HAP-1 (cell line): ENCODE measurements at places on chromosomes 5 and 9.
A peak's percentile ranks its signal among the peaks of the same experiment; 100 is the strongest.

- no peak for DNase-seq
These were observed 51.5 kb upstream of the NOTCH1 start for GRCh38 chr9:136597141-136597885.

DNA sequence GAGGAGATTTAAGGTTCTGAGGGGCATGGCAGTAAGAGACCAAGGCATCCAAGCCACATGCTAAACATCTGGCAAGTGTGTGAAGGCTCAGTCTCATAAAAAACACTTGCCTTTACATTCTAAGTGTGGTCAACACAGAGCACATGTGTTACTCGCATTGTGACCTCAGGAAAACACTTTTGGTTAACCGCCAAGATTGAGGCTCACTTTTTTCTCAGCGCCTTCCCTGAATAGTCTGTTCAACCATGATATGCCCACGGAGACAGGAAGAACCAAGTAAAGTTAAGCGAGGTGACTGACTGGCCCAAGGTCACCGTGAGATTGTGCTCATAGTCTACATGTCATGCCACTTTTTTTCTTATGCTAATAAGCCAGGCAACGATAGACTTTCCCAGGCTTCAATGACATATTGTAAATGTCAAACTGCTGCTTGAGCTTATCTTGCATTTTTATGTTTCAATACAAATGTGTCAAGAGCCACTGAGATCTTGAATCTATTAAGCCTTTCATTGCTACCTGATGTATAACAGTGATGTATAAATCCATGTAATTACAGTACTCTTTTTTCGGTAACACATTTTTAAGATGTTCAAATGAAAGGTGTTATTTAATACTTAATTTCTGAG, 21.1 kb upstream of the IL9 start:
- DNase-seq: no peak

DNA sequence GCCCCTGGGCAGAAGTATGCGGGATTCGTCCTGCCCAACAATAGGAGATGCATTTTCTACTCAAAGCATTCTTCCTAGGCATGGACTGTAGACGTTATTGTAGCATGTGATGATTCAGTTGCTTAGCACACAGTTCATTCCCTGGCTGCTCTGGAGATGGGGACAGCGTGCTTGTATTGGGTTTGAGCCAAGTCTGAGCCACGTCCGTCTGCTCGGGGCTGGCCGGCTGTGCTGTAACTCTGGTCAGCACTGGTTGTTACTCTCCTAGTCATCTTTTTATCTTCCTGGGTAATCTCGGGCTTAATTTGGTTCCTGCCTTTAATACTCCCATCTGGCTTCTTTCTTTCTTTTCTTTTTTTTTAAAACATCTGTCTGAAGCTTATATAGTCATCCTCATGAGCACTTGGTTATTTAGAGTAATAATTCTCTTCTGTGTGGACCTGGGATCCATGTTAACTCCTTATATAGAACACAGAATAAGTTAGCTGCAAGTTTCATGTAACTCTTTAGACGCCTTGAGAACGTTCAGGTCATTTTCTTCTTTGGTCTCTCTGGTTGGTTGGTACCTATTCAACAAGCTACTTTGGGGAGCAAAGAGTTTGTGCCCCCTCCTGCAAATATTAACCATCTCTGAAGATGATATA, 118.8 kb upstream of the RPS23 start:
- DNase-seq: no peak

GRCh38 chr9:98522487-98522886, 186.2 kb downstream of the GABBR2 start:
- DNase-seq: no peak

DNA sequence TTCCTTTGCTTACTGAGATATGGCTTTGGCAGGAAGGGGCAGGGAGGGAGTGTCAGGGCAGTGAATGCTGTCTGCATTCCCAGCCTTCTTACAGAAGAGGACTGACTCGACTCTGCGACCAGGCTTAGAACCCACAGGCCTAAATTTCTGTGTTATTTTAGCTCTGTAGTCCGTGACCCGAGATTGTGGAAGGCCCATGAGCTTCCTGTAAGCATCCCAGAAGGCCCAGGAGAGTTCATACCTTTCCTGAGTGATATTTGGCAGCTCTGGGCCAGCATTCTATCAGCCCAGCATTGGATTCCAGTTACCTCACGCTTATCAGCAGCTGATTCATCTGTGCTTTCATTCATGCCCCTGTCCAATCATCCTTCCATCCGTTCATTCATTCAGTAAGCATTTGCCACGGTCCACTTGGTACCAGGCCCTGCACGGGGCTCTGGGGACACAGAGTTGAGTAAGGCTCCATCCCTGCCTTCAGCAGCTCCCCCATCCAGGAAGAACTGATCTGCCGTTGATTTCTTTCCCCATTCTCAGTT, 28.2 kb upstream of the RPL26L1 start:
- no peak for DNase-seq

- no peak for DNase-seq
These were observed 127.5 kb upstream of the CCNG1 start for GRCh38 chr5:163309914-163310313.

DNA sequence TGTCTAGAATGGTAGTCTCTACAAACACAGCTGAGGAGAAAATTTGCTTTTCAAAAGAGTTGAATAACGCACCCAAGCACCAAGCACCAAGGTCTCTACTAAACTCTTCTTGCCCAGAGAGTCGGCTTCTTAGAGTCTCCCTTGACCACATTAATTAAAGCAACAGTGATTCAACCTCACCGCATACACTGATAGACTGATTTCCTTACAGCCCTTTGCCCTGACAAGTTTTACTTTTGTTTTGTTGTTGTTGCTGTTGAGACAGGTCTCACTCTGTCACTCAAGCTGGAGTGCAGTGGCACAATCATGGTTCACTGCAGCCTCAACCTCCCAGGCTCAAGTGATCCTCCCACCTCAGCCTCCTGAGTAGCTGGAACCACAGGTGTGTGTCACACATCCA, 1035.7 kb upstream of the DMAC1 start:
- no peak for DNase-seq

- no peak for DNase-seq
These were observed 11.1 kb upstream of the TCF7 start for GRCh38 chr5:134103397-134103796.

- no peak for DNase-seq
These were observed 65.3 kb downstream of the FAM174A start for GRCh38 chr5:100600298-100600994.

GRCh38 chr5:56039985-56040384, 45.2 kb upstream of the IL6ST start:
- no peak for DNase-seq

GRCh38 chr5:63483338-63483737, 478.9 kb downstream of the HTR1A start:
- no peak for DNase-seq

DNA sequence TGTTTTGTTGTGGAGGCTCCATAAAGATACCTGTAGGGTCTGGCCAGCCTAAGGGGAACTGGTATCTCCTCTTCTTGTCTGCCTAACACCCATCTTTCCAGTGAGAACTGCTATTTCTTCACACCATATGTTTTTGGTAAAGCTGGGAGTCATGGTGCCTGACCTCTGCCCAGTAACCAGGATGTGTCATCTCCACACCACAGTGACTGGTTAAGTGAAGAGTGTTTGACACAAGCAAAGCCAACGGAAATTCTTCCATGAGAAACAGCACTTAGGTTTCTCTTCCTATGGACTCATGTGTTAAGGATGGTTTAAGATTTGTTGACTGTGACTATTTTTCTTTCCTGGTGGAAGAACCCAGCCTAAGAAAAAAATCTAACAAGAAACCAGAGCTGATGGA, 111.5 kb downstream of the HTR4 start:
- no peak for DNase-seq

DNA sequence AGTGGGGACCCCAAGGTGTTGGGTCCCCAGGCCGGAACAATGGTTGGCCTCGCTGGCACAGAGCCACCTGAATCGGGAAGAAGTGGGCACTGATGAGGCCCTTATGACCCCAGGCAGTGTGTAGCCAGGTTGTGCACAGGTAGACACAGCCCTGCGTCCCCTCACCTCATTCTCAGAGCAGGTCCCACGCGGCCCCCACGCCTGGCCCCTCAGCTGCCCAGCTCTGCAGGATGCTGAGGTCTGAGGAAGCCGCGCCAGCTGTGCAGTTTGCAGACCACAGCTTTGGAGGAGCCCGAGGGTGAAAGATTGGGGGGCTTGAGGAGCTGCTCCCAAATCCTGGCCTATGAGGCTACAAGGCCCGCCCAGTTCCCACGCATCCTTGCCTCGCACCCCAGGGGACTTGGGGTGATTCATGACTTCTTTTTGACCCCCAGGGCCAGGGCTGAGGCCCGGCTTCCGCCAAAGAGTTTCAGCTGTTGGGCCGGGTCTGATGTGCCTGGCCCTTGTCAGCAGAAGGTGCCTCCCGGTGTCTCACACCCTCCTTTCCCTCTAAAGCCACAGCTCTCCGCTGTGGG, 87.8 kb upstream of the PHYKPL start:
- no peak for DNase-seq

GRCh38 chr9:755454-756381, 85.8 kb upstream of the DMRT1 start:
- no peak for DNase-seq

- DNase-seq: peak; percentile 53
These were observed 986 bp downstream of the PLPP1 start for GRCh38 chr5:55533521-55534435.

DNA sequence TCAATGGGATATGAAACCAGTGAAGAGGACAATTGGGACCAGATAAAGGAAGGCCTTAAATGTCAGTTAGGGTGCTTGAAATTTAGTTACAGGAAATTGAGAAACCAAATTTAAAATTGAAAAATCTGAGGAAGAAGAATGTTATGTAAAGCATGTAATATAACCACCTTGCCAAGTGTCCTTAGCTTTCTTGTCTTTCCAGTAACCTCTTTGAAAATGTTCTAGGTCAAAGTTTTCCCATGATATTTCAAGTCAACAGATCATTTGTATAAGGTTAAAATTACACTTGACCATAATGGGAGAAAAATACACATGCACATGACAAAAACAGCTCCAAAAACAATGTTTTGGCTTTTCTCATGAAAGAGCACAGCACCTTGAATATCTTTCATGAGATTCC, 21.1 kb downstream of the LOX start:
- DNase-seq: no peak

GRCh38 chr5:149135536-149136201, 5.6 kb upstream of the ABLIM3 start:
- DNase-seq: no peak

GRCh38 chr9:126428534-126429175, 102.0 kb downstream of the MVB12B start:
- no peak for DNase-seq

DNA sequence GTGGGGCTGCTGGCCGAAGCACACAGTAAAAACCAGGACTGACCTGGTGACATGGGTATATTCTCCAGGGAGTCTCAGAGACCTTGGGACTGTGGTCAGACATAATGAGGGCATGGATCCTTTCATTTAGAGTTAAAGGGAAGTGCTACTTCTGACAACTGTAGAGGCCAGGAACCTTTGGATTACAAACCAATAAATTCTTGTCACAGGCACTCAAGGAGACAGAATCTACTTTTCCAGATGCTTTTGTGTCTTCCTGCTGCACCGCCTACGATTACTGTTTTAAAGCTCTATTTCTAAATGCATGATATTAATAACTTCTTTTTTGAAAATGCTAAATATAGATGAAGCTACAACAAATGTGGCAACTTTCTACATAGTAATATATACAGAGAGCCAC, 106.5 kb upstream of the LPAR1 start:
- DNase-seq: no peak

GRCh38 chr5:10264604-10265003, 14.5 kb downstream of the CCT5 start:
- DNase-seq: no peak

GRCh38 chr5:102130386-102130785, 165.7 kb downstream of the SLCO4C1 start:
- no peak for DNase-seq

- no peak for DNase-seq
These were observed 40.7 kb upstream of the CACNA1B start for GRCh38 chr9:137836831-137837241.

- peak; percentile 63 for DNase-seq
These were observed 486 bp downstream of the NPDC1 start for GRCh38 chr9:137045294-137046087.

GRCh38 chr5:170625221-170626165, 121.7 kb downstream of the KCNIP1 start:
- DNase-seq: no peak

- DNase-seq: no peak
These were observed 10.2 kb downstream of the NFX1 start for GRCh38 chr9:33300546-33300945.

GRCh38 chr9:110148384-110148783, 59.6 kb downstream of the C9orf152 start:
- DNase-seq: no peak

DNA sequence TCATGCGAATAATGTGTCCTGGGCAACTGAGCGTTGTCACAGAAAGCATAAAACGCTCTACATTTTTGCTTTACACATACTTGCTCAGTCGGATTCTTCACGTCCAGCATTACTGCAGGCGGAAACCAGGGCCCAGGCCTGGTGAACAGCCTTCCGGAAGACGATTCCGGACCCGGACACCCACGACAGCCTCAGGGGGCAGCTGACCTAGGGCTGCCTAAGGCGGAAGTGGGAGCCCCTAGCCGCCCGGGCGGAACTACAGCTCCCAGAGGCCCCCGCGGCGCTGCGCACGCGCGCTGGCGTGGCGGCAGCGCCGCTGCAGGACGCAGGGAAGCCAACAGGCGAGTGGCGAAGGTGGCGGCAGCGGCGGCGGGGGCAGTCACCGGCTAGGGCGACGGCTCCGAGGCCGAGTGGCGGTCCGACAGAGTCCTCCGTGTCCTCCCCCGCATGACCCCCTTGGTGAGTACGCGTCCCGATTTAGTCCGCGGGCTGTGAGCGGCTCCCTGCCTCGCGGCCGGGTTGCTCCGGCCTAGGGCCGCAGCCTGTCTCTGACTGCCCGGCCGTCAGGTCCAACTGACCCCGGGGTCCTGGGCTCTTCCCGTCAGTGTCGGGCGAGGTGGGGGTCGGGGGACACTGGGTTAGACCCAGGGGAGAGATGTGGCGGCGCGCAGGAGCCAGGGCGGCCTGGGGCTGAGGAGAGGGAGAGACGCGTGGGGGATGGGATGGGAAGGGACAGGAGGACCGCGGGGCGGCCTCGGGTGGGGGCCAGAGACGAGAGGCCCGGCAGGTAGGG, at the start of gene GAPVD1:
GAPVD1 (plus strand) TSS at position 326 of the 793 bp plus-strand sequence. CDS start 37,096 bp downstream, outside the sequence.
- DNase-seq: peak; percentile 84

GRCh38 chr5:129591508-129592160, 131.5 kb downstream of the ADAMTS19 start:
- no peak for DNase-seq

DNA sequence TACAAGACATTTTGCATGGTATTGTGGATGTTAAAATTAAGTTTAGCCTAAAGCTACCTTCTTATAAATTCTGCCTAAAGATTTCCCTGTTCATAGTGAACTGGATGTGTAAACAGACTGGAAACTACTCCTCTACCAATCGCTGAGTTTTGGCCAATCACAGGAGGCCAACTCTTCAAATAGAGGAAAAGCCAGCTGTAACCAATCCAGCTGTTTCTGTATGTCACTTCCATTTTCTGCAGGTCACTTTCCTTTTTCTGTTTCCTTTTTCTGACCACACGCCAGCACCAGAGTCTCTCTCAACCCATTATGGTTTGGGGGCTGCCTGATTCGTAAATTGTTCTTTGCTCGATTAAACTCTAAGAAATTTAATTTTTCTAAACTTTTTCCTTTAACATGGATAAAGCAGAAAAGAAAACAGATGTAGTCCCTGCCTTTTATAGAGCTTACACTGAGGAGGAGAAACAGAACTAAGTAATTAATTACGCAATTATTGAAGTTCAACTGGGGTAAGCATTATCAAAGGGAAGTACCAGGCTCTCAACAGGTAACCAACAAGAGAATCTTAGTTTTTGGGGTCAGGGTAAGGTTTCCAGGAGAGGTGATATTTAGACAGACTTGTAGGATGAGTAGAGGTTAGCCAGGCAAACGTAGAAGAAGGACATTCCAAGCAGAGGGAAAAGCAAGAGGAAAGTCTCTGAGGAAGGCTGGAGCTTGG, 27.7 kb downstream of the RANBP3L start:
- DNase-seq: no peak
